ENCODE measurements at places on chromosomes 5 and 9.

DNA sequence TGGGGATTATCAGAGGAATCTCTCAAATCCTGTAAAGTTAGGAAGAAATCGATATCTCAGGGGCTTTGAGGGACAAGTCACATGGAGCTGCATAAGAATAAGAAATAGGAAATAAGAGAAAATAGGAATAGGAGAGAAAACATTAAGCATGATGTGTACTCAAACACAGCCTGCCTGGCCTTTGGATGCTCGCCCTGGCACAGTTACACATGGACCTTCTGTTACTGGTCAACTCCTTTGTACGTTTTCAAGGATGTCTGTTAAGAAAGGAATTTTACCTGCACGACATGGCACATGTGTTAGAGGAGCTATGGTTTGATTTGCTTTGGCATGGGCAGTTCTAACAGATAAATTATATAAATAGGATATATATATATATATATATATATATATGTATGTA, 321.2 kb downstream of the CDH12 start:
- no peak for DNase-seq

- no peak for DNase-seq
These were observed 1952.6 kb downstream of the MAT2B start for GRCh38 chr5:165457859-165458481.

DNA sequence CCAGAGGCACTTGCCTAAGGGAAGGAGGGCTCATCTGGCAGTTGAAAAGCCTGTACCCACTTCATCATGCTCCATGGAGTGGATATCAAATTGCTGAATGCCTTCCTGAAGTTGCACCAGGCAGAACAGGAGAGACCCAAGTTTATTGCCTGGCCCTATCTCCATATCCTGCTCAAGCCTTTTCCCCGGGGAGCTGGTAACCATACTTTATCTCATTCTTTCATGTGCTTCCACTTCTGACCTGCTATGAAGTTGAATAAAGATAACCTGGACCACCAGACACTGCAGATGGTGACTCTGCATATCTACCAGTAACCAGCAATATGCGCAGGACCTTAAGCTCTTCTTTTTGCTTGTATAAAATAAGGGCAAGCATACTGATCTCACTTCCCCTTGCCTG, 1397.5 kb upstream of the CDH6 start:
- no peak for DNase-seq

GRCh38 chr9:6764011-6764410, 6.2 kb downstream of the KDM4C start:
- no peak for DNase-seq

- DNase-seq, result no peak
These were observed 364.6 kb downstream of the BRINP1 start for GRCh38 chr9:119004618-119004990.

DNA sequence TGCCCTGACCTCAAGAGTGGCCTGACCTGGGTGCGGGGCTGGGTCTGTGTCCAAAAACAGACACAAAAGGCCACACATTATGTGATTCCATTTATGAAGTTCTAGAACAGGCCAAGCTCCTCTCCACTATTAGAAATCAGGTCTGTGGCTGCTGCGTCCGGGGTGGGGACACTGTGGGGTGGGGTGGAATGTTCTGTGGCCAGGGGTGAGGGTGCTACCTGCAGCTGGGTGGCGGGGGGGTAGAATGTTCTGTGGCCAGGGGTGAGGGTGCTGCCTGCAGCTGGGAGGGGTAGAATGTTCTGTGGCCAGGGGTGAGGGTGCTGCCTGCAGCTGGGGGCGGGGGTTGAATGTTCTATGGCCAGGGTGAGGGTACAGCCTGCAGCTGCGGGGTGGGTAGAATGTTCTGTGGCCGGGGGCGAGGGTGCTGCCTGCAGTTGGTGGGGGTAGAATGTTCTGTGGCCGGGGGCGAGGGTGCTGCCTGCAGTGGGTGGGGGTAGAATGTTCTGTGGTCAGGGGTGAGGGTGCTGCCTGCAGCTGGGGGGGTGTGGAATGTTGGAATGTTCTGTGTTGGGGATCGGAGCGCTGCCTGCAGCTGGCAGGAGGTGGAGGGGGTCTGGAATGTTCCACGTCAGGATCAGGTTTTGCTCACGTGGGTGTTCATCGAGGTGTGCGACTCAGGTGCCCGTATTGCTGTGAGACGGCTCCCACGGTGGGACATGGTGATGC, 8.3 kb downstream of the LCN12 start:
- DNase-seq, result no peak

DNA sequence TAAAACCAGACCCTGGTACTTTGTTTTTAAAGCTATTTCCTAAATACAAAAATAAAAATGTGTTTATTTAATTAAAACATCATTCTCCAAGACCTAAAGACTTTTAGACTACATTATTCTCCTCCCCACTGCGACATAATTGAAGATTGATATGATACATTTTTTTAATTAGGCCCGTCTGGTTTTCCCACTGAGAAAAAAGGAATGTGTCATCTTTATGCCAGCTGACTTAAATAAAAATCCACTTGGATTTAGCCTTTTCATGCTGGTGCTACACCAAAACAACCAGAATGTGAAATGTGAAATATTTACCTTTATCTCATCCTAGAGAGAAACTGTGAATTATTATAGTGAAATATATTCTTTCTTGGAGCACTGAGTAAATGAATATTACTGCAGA, 155.5 kb upstream of the PPP1R2B start:
- no peak for DNase-seq

GRCh38 chr5:118533156-118533555, 455.2 kb downstream of the DTWD2 start:
- no peak for DNase-seq

Data from GM18507 (cell line).